ENCODE measurements at places on chromosomes 4 and X.
A peak's percentile ranks its signal among the peaks of the same experiment; 100 is the strongest.

DNA sequence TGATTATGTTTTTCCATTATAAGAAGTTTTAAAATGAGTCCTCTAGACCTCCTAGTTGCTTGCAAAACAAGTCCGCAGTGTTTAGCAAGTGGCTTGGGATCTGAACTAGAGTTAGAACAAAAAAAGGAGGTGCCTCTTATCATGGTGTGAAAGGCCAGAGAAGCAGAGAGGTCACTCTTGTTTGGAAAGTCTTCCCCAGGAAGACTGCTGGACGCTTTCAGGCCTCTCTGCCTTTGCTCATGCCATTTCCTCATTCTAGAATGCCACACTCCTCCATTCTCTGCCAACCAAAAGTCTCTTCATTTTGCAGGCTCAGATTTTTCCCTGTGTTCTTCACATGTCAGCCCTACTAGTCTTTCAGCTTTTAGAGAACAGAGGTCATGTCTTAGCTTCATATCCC, 14.9 kb downstream of the PARM1 start:
- DNase-seq = no peak

GRCh38 chr4:32929796-32930699, 2209.9 kb downstream of the PCDH7 start:
- DNase-seq = no peak

DNA sequence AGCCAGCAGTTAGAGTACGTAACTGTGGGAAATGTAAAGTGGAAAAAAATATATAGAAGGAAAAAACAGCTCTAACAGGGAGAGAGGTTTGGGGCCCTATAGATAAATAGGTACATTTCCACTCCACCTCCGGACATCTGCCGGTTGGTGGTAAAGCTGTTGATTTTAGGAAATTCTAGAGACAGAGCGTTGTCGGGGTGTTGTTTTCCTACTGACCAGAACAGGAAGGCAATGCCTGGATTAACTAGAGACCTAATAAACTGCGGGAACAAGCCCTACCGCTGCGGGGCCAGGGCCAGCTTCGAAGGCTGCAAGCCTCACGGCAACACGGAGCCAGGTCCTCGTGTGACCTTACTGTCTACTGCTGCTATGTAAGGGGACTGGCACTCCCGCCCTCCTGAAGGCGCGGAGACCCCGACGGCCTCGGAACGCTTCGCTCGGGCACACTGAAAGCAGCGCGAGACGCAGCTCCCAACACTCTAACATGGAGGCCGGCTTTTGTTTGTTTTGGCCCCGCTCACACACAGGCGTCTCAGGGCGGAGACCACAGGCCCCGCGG, 702 bp upstream of the CDKN2AIP start:
- peak; percentile 33 for DNase-seq

DNA sequence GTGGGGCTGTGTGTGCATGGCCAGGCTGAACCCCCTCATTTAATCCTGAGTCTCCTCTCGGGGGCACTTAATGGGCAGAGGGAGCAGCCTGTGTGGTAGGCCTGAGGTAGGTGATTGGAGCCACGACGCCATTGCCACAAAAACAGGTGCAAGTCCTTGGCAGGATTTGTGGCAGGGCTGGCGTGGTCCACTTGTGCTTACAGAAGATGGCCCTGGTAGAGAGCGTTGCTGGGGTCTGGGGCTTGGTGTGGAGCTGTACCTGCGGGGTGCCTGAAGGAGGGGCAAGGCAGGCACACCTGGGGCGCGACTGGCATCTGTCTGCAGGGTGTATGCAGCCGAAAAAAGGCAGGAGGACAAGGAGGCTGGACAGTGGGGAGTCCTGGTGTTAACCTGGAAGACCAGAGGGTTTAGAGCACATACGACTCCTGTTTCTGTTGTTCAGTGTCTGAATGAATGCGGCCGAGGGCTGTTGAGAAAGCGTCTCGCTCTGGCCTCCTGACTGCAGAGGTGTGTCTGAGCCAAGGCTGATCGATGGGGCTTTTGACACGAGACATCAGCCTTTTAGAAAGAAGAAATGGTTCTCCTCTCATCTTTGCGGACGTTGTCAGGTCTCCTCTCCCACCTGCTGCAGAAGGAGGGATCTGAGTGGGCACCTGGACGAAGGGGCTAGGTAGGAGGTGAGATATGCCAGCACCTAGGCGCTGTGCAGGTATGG, 52.0 kb downstream of the TBC1D14 start:
- DNase-seq = no peak

- DNase-seq = no peak
Measured at GRCh38 chr4:32477518-32477917, 1757.3 kb downstream of the PCDH7 start.

GRCh38 chr4:45438047-45438446, 685.8 kb downstream of the GABRG1 start:
- DNase-seq = no peak

- no peak for DNase-seq
Measured at GRCh38 chr4:21645776-21646175, 302.8 kb downstream of the KCNIP4 start.

DNA sequence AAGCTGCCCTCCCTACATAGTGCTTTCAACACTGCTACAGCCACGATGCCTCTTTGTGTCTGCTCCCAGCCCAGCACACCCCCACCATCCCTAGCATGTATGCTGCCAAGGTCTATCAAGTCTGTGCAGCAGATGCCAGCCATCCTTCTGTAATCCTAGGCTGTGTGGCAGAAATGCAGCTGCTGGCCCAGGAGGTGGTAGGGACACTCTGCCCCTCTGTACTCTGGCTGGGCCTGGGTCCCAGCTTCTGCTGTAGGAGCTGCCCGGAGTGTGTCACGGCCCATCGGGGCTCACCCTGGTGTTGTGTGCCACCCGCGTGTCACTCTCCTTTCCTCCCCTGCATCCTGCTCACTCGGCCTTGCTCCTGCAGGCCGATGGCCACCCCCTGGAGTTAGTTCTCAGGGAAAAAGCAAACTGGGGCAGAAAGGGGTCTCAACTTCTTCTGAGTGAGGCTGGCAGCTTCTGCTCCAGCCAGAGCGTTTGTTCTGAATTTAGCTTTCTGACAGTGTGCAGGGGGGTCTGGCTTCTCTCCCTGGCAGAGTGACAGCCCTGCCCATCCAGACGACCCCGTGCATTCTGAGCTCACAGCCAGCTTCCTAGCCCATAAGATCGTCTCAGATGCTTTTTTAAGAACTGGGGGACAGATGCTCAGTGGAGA, 22.7 kb downstream of the PSAPL1 start:
- DNase-seq = no peak

DNA sequence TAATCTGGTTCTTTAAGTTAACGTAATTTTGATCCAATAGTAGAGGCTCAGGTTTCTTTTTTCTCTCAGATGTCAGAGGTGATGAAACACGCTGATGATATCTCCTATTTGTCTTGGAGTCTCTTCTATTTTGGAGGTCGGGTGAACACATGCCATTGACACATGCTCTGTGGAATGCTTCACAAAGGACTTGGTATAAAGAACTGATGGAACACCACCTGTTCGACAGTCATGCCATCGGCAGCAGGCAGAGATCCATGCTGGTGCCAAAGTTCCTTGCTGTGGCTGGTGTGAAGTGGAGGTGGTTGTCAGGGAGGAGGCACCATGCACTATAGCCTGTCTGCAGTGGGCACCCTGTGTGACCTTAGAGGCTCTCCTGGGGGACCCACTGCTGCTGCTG, 94.9 kb downstream of the ATP8A1 start:
- DNase-seq = no peak

GRCh38 chrX:126985981-126986380, 166.5 kb downstream of the PRR32 start:
- DNase-seq = no peak

DNA sequence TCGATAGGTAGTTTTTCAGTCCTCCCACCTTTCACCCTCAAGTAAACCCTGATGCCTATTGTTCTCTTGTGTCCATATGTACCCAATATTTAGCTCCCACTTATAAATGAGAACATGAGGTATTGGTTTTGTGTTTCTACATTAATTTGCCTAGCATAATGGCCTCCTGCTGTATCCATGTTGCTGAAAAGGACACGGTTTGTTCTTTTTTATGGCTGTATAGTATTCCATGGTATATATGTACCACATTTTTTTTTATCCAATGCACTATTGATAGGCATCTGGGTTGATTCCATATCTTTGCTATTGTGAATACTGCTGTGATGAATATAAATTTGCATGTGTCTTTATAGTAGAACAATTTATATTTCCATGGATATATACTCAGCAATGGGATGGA, 199.2 kb downstream of the RAB28 start:
- no peak for DNase-seq

GRCh38 chr4:36665985-36666527, 384.6 kb downstream of the DTHD1 start:
- no peak for DNase-seq

GRCh38 chrX:22053481-22053880, 21.4 kb downstream of the PHEX start:
- no peak for DNase-seq

DNA sequence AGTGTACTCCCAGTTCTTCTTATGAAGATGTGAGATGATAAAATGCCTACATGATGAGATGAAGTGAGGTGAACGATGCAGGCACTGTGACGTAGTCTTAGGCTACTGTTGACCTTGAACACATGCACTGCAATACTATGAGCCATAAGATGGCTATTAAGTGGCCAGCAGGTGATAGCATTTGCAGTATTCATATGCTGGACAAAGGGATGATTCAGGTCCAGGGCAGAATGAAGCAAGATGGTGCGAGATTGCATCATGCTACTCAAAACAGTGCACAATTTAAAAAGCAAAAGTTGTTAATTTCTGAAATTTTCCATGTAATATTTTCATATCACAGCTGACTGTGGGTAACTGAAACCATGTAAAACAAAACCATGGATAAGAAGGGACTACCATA, 781.4 kb downstream of the PCDH18 start:
- no peak for DNase-seq

DNA sequence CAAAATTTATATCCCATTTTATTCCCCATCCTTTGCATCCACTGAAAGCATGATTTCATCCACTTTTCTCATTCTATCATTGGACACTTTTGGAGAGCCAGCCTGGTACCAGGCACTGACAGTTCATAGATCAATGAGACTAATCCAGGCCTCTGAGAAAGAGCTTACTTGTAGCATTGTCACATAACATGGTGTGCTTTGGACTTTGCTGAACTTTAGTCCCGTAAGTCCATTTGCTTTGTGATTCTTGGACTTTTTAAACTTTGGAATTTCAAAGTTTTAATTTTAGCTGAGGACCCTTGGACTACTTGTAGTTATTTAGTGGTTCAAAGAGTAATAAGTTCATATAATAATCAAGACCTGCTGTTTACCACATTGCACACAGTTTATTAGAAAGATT, 11.5 kb downstream of the LIAS start:
- no peak for DNase-seq

GRCh38 chr4:147779451-147779850, 47.6 kb downstream of the ARHGAP10 start:
- no peak for DNase-seq

- no peak for DNase-seq
Measured at GRCh38 chrX:140502491-140503237, 2.2 kb downstream of the SOX3 start.

All from activated CD4-positive, alpha-beta T cell treated with anti-CD3 and anti-CD28 coated beads for 4 hours (primary cell).